ENCODE measurements at places on chromosomes 3 and 15. TPM values are rescaled to one million over a fixed set of nuclear protein-coding genes. Genes with fewer than 3 reads are reported as not detected.

SST gene
- total RNA-seq = not detected

PLA2G4E gene
- not detected for total RNA-seq

ABHD17C gene
- 25.7 TPM for total RNA-seq

FHIT gene
- 0.75 TPM for total RNA-seq

C2CD4B gene
- total RNA-seq = 0.37 TPM

GASK1A gene
- total RNA-seq = not detected

GHRL gene
- total RNA-seq = not detected

ABHD14A gene
- 15.9 TPM for total RNA-seq

SV2B gene
- total RNA-seq = 0.13 TPM

CELF6 gene
- 0.23 TPM for total RNA-seq

DGKG gene
- 7.3 TPM for total RNA-seq

CCDC80 gene
- total RNA-seq = 37.7 TPM

CCDC9B gene
- 19.9 TPM for total RNA-seq

CAMK2N2 gene
- 1.4 TPM for total RNA-seq

RLBP1 gene
- total RNA-seq = not detected

POC1A gene
- 18.9 TPM for total RNA-seq

P3H2 gene
- total RNA-seq = 43.4 TPM

CAMK1 gene
- total RNA-seq = 16.1 TPM

FRG2C gene
- not detected for total RNA-seq

DAZL gene
- not detected for total RNA-seq

FEZF2 gene
- total RNA-seq = not detected

SPTSSB gene
- total RNA-seq = not detected

UROC1 gene
- total RNA-seq = not detected

MYL3 gene
- total RNA-seq = 0.07 TPM

GRK7 gene
- total RNA-seq = 0.02 TPM

NAALADL2 gene
- total RNA-seq = 0.28 TPM

SLC30A4 gene
- total RNA-seq = 1.7 TPM

NEK10 gene
- 0.66 TPM for total RNA-seq

GABRR3 gene
- not detected for total RNA-seq

A4GNT gene
- total RNA-seq = not detected

TP63 gene
- 0.18 TPM for total RNA-seq

FETUB gene
- 0.08 TPM for total RNA-seq

TIMP4 gene
- total RNA-seq = 13.6 TPM

DNAJA4 gene
- 0.11 TPM for total RNA-seq

ATP8B4 gene
- total RNA-seq = 1.0 TPM

SNURF gene
- total RNA-seq = 9.3 TPM

CIDEC gene
- total RNA-seq = 76.8 TPM
